ENCODE measurements at places on chromosomes 4 and X. TPM values are rescaled to one million over a fixed set of nuclear protein-coding genes. Genes with fewer than 3 reads are reported as not detected.

DNA sequence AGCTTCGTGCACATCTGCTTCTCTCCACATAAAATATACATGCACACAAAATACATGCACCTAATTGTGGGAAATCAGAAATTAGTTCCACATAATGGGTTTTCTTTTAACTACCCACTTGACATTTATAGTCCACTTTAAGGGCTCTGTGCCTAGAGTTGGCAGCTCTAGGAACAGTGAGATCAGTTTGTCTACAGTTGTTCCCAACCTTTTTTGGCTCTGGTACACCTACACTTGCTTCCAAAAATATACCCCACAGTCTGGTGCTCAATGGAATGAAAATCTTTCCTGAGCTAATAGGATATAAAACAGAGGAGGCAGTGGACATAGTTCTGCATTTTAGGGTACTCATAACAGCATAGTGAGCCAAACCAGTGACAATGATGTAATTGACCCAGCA lies 36.1 kb downstream of the HDAC8 start:
- H3K36me3 ChIP-seq = no peaks in the 10 kb centered on the region
- H3K27me3 ChIP-seq = no peaks in the 10 kb centered on the region
- no peak overlapping the region for H3K4me3 ChIP-seq
- H3K4me1 ChIP-seq = no peaks in the 10 kb centered on the region

DNA sequence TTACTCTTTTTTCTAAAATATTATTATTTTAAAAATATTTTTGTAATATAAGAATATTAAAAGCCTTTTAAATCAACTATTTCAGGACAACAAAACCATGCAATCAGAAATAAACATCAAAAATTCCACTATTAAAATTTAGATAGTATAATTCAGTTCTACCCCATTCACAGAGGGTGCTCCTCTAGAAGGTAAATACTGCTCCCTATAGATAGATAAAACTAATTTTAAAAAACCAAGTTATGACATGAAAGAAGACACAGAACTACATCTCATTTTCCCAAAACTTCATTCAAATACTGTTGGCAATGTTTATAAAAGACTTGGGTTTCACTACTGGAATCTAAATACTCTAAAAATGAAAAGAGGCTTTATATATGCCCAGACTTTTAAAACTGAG lies 219.3 kb downstream of the SPOCK3 start:
- DNase-seq = no peak
- H3K27ac ChIP-seq = no peak overlapping the region
- H3K4me3 ChIP-seq = no peak overlapping the region
- no peaks in the 10 kb centered on the region for H3K36me3 ChIP-seq

DNA sequence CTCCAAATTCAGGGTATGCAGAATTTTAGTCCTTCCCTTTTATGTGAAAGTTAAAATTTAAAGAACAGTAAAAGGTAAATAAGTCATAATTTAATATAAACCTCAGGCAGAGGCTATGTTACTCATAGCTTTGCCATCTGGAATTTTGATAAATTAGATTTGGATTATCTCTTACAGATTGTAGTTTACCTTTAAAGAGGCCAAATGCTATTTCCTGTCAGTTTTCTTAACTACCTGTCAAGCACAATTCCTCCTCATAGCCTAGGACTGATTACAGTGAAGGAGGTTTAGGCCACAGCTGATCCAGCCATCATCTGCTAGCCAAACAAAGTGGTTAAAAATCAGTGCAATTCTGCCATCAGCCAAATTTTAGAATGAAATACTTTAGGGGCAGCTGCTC lies 128.1 kb downstream of the MFAP3L start:
- no peak overlapping the region for H3K4me3 ChIP-seq
- no peaks in the 10 kb centered on the region for H3K4me1 ChIP-seq
- H3K27me3 ChIP-seq = peaks cover 8% of the 10 kb centered on the region
- DNase-seq = no peak
- no peaks in the 10 kb centered on the region for H3K36me3 ChIP-seq

- H3K36me3 ChIP-seq = no peaks in the 10 kb centered on the region
- no peaks in the 10 kb centered on the region for H3K27me3 ChIP-seq
- no peak for DNase-seq
- H3K4me1 ChIP-seq = no peaks in the 10 kb centered on the region
- no peak overlapping the region for H3K27ac ChIP-seq
Measured at GRCh38 chr4:189098932-189099696, 841.6 kb upstream of the FRG1 start.

DNA sequence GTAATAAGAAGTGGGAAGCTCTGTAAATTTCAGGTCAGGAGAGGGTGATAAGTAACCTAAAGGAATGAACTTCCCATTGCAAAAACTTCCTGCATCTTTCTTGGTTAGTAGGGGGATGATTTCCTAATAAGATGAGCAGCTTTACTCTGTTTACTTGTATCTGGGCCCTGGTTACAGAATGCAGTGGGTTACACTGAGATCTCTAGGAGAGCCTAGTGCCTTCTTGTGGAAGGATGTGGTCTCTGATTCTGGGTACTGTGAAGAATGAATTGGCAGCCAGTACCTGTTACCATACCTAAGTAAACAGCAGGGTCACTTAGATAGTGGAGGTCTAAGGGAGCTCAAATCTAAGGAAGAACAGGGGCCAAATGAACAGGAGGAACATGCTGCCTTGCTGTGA lies 320.6 kb downstream of the ARHGAP10 start:
- H3K27me3 ChIP-seq = no peaks in the 10 kb centered on the region
- no peak for DNase-seq
- no peak overlapping the region for H3K4me3 ChIP-seq
- H3K4me1 ChIP-seq = 0 out of 2 replicates have a peak, but pooled peaks cover 6% of the 10 kb centered on the region
- no peak overlapping the region for H3K27ac ChIP-seq

- peak; percentile 78 for DNase-seq
- H3K4me3 ChIP-seq = no peak overlapping the region
- H3K27me3 ChIP-seq = no peaks in the 10 kb centered on the region
- H3K27ac ChIP-seq = peak overlapping the region; percentile 17
- peaks cover 44% of the 10 kb centered on the region for H3K36me3 ChIP-seq
Measured at GRCh38 chr4:84681486-84682274, 98.8 kb downstream of the CDS1 start.

DNA sequence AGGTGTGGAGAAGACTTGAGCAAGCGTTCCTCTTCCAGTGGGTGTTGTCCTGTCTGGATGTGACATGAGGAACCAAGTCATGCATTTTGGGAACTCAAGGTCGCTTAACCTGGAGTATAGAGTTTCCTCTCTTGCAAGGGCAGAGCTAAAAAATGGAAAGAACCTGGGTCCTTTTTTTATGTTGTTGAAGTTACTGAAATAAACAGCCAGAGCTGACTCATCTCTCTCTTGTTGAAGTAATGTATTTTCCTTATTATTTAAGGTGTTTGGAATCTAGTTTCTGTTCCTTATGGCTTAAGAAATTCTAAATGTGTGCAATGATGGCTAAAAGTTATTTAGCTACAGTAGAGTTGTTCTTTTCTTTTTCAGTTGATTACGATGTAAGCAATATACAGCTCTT lies 314.5 kb downstream of the CAMK2D start:
- peaks cover 31% of the 10 kb centered on the region for H3K4me1 ChIP-seq
- no peak overlapping the region for H3K4me3 ChIP-seq
- no peaks in the 10 kb centered on the region for H3K36me3 ChIP-seq
- peak overlapping the region; percentile 96 for H3K27ac ChIP-seq

GRCh38 chr4:140888054-140888453 lies 131.9 kb upstream of the TBC1D9 start:
- no peaks in the 10 kb centered on the region for H3K27me3 ChIP-seq
- H3K27ac ChIP-seq = no peak overlapping the region
- H3K36me3 ChIP-seq = no peaks in the 10 kb centered on the region
- peaks cover under 1% of the 10 kb centered on the region for H3K4me1 ChIP-seq

GRCh38 chr4:181443021-181443420 lies 800.2 kb upstream of the TENM3 start:
- H3K4me3 ChIP-seq = no peak overlapping the region
- no peaks in the 10 kb centered on the region for H3K4me1 ChIP-seq
- DNase-seq = no peak
- no peak overlapping the region for H3K27ac ChIP-seq
- H3K36me3 ChIP-seq = no peaks in the 10 kb centered on the region

GRCh38 chr4:144298519-144298918 lies 158.0 kb upstream of the GYPA start:
- no peak overlapping the region for H3K4me3 ChIP-seq
- H3K27ac ChIP-seq = no peak overlapping the region
- no peak for DNase-seq
- H3K27me3 ChIP-seq = no peaks in the 10 kb centered on the region

Gene GRIA3
- 36.0 TPM for total RNA-seq
